ENCODE measurements at places on chromosomes 11 and 22.

DNA sequence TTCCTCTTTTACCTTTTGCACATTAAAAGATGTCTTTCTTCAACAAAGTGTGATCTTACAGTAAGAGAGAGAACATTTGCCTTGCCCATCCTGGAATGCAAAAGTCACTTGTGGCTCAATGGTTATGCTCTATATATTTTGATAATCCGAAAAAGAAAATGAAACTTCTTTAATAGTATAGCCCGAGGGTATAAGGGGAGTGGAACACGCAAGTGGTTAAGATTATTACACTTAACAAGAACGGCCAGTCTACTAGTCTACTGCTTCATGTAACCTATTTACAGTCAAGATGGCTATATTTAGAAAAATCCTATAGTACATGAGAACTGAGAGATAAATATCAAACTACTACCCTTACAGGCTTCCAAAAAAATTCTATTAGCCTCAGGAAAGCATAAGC lies 86.1 kb downstream of the CADM1 start:
- DNase-seq, result no peak

DNA sequence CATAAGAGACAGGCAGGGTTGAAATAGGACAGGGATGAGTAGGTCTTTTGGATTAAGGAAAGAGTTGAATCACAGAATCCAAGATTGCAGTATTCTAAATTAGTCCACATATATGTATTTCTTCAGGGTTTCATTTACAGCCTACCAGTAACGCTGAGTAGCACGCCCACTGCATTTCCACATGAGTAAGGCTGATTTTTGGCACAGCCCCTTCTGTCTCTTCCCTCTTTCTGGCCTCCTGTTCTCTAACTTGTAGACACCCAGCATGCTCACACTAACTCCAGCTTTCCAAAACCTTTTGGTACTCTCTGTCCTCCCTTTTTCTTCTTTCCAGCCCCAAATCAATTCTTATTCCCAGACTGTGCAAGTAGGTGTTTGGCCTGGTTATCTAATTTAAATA lies 3.7 kb upstream of the SIK2 start:
- no peak for DNase-seq

DNA sequence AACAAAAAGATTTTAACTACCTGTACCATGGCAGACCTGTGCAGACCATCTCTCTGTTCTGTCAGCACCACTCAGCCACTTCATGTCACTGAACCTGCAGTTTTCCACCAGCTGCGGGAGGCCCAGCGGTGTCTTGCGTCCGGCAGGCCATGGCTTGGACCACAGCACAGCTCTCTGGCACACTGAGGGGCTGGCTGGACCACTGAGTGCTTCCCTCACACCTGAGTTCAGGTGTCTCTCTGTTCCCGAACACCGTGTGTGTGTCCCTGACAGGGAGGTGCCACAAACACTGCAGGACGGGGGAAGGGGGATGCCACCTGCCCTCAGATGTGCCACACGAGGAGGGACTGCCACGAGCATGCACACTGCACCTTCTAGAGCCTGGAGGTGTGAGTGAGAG lies 17.7 kb downstream of the MOV10L1 start:
- no peak for DNase-seq

- no peak for DNase-seq
These were observed 235.0 kb downstream of the MIAT start for GRCh38 chr22:26892166-26893041.

- DNase-seq, result peak; percentile 33
These were observed 2.9 kb upstream of the ARFGAP2 start for GRCh38 chr11:47179655-47179991.

DNA sequence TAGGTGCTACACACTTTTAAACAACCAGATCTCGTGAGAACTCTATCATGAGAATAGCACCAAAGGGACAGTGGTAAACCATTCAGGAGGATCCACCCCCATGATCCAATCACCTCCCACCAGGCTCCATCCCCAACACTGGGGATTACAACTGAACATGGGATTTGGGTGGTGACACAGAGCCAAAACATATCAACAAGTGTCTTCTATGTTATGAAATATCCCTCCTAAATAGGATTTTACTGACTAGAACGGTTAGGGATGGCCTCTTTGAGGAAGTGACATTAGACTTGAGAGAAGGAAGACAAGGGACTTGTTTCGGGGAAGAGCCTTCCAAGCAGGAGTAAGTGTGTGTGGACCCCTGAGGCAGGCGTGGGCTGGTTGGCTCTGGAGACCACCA lies 11.9 kb upstream of the MRPL11 start:
- DNase-seq, result no peak

GRCh38 chr22:50276143-50276542 lies 6.0 kb upstream of the MAPK11 start:
- DNase-seq, result peak; percentile 43

DNA sequence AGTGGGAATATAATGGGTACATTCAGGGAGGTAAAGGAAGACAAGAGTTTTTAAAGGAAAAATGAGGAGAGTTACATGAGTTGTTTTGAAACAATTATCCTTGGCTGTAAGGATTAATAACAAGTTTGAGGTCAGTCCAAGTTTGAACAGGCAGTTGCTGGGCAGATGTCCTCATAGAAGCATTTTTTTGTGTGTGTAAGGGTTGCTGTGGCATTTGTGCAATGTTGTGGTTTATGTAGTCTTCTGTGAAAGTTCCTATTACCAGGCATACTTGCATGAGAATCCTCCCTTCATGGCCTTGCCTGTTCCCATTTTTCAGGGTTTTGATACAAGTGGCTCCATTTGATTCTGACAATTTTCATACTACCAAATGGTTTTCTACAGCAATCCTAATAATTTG lies 400.2 kb downstream of the KCNA4 start:
- DNase-seq, result no peak

DNA sequence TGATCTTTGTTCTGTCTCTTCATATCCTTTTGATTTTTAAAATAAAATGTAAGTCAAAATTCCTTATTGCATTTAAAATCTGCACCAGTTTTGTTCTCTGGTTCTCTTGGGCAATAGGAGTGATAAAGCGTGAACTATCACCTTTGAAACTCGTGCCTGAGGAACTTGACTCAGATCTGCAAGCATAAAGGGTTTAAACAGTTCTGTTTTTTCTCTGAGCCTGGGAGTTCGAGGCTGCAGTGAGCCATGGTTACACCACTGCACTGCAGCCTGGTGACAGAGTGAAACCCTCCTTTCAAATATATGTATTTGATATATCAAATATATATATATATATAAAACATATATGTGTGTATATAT lies 38.9 kb upstream of the CLMP start:
- DNase-seq, result no peak

DNA sequence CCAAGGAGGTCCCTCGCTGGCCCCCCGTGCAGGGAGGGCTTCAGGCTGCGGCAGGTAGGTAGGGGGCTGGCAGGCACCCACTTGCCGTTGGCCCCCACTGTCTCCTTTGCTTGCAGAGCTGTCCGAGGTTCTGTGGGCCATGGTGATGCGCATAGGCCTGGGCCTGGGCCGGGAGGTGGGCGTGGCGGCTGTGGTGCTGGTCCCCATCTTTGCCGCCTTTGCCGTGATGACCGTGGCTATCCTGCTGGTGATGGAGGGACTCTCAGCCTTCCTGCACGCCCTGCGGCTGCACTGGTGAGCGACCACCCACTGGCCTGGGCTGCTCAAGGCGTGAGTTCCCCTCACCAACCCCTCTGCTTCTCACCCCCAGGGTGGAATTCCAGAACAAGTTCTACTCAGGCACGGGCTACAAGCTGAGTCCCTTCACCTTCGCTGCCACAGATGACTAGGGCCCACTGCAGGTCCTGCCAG lies 11.6 kb downstream of the TCIRG1 start:
- no peak for DNase-seq

- DNase-seq, result no peak
These were observed 420.5 kb upstream of the NARS2 start for GRCh38 chr11:78995171-78995570.

GRCh38 chr11:15622231-15622890 lies 507.6 kb downstream of the INSC start:
- DNase-seq, result no peak

- DNase-seq, result no peak
These were observed 19.0 kb downstream of the APOL5 start for GRCh38 chr22:35736701-35737100.

DNA sequence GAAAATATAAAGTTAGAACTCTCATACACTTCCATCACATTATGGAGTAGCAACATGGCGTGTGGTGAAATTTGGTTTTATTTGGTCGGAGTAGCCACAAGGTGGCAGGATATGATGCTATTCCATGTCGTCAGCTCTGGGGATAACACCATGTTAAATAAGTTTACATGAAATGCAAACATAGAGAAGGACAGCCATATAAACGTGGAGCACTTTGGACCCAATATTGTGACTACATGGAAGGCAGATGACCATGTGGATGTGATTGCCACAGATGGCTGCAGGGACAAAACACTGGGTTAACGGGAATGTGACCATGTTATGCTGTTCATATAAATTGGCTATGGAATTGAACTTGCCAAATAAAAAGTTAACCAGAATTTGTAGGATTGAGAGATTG lies 21.0 kb downstream of the OR5M11 start:
- DNase-seq, result no peak

DNA sequence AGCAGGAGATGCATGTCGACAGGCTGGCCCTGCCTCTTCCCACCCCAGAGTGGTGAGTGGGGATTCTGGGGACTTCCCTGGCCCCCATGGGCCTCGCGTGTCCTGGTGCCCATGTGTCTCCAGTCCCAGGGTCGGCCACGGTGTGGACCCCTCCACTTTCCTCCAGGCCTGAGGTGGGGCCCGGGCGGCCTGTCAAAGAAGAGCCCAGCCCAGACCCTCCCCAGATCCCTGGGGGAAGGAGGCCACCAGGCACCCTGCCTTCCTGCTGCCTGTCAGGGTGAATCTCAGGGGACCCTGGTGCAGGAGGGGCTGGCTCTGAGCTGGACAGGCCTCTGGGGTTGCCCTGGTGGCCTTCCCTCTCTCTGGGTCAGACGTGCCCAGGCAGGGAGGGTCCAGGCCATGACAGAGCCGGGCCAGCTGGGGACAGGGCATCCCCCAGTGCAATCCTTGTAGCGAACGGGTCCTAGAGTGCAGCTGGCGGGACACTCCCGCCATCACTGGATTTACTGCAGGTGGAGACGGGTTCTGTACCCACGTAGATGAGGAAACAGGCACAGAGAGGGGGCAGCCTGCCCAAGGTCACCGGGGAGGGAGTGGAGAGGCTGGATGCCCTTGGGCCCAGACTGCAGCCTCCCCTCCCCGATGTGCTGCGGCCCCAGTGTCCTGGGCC lies 13.5 kb upstream of the MUC6 start:
- no peak for DNase-seq

DNA sequence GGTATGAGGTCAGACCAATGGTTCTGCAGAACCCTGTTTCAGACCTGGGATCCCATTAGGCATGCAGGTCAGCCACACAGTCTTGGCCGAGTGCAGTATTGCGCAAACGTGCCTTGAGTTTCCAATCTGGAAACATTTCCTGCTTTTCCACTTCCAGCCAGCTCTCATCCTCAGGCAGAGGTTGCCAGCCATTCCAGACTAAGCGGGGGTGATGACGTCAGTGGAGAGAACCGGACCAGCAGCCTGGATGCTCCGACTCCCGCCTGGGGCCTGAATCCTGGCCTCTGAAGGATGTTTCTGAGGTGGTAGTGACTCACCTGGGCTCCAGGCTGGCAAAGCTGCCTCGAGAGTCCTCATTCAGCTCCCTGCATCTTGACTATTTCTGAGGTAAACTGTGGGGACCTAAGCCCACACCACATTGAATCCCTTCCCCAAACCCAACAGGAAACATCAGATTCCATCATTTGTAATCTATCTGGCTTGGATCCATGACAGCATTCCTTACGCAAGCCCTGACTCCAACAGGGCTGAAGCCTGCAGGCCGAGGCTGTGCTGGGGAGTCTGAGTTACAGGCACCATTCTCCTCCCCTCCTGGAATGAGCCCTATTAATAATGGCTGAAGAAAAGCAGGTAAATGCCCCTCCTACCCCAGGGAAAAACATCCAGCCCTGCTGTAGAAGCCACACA lies 83.0 kb downstream of the ABTB2 start:
- no peak for DNase-seq

GRCh38 chr11:3156661-3157311 lies 8.3 kb downstream of the OSBPL5 start:
- no peak for DNase-seq

DNA sequence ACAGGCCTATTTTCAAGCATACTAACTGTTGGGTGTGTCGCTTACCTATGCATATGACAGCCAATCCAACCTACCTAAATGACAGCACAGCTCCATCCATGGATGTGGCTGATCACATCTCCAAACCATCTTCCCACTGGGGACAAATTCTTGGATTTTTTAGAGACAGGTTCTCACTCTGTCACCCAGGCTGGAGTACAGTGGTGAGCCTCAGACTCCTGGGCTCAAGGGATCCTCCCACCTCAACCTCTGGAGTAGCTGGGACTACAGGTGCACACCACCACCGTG lies 18.0 kb downstream of the SCARF2 start:
- no peak for DNase-seq
